NCI-H446 (cell line): ENCODE measurements at places on chromosomes 16 and 17.

- DNase-seq = no peak
These were observed 2.4 kb downstream of the NECAB2 start for GRCh38 chr16:83970430-83970815.

GRCh38 chr16:55568207-55568606, 1.7 kb downstream of the CAPNS2 start:
- DNase-seq = no peak

GRCh38 chr17:45149037-45149668, 878 bp downstream of the HEXIM1 start:
- DNase-seq = peak; percentile 43

GRCh38 chr17:79834565-79835469, 4.4 kb downstream of the CBX4 start:
- no peak for DNase-seq

GRCh38 chr16:30085820-30086219, 5.9 kb downstream of the TBX6 start:
- DNase-seq = no peak

- no peak for DNase-seq
These were observed 27.0 kb downstream of the NPTX1 start for GRCh38 chr17:80449194-80449929.

GRCh38 chr16:70442344-70442743, 3.4 kb upstream of the ST3GAL2 start:
- no peak for DNase-seq

GRCh38 chr17:81999587-81999975, 22.2 kb downstream of the ASPSCR1 start:
- no peak for DNase-seq

DNA sequence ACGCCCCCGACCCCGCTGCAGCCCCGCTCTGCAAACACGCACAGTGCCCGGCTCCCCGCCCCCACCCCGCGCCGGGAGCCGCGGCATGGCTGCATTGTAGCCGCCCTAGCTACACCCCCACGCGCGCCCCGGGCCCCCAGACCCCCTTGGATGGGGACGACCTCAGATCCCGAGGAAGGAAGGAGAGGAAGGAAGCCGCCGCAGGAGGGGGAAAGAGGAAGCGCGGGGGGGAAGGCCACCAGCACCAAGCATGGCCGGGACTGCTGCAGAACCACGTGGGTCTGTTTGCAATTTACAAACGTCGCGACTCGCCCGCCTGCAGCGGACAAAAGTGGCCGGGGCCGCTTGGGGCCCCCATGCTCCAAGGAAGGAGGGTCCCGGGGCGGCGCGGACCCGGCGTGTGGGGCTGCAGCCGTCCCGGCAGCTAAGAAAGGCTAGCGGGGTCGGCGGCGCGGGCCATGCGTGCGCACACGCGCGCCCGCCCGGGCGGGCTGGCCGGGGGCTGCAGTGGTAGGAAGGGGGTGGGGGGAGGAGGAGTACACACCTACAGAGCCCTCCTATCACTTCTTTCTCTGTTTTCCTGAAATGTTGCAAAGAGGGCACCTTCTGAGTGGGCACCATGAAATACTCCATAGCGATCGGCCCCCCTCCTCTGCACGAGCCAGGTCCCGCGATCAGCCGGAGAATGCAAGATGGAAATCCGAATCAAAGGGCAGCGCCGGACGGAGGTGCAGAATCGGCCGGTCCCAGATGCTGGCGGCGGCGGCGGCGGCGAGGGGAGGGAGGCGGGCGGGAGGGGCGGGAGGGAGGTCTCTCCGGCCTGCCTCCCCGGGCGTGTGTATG, 488 bp downstream of the TFAP4 start:
- DNase-seq = no peak

GRCh38 chr16:64846966-64847365, 274.9 kb downstream of the CDH11 start:
- no peak for DNase-seq

DNA sequence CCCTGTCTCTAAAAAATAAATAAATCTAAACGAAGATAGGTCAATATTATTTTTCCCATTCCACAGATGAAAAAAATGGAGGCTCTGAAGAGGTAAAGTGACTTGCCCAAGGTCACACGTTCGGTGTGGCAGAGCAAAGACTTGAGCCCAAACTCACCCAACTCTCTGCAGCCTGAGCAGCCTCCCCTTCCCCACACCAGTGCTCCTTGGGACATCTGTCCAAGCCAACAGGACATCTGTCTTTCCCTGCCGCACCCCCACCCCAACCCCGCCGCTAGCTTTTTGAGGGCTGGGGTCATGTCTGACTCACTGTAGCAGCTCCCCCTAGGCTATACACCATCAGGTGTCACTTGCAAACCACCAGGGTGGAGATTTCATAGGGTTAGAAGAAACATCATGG, 5.2 kb upstream of the BEAN1 start:
- DNase-seq = no peak

DNA sequence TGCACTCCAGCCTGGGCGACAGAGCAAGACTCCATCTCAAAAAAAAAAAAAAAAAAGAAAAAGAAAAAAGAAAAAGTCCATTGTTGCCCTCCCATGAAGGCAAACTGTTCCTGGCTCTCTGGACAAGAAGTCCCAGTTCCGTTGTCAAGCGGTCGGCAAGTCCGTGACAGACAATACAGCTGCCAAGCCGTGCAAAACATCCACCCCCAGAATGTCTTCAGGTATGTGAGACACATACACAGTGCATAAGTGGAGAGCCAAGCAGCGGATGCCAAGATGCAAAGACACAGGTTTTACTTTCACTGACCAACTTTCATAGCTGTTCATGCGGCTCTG, 33.6 kb upstream of the APPBP2 start:
- DNase-seq = no peak
